ENCODE measurements at places on chromosomes 2 and 18.

GRCh38 chr2:72325592-72326422 lies 178.1 kb upstream of the CYP26B1 start:
- DNase-seq = no peak

GRCh38 chr2:224561234-224562005 lies 23.7 kb downstream of the CUL3 start:
- no peak for DNase-seq

GRCh38 chr2:202718614-202719013 lies 83.8 kb downstream of the FAM117B start:
- no peak for DNase-seq

DNA sequence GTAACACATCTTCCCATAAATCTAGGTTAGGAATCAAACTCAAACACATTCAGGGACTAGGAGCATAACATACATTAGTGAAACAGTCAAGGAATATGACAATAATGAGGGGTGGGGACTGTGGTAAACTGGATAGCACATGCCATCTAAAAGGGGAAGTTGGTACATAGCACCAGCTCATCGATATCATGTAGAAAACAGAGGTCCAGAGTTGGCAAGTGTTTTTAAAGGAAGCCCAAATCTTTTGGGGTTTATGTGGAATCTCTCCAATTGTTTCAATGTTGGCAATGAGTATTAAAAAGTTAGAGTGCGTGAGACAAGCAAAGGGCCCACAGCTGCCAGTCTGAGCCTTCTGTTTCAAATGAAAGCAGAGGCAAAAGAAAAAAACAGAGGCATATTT lies 24.4 kb downstream of the KLF7 start:
- DNase-seq = no peak

- DNase-seq = no peak
These were observed 849 bp upstream of the TMEM18 start for GRCh38 chr2:677959-678550.

GRCh38 chr18:62758591-62758990 lies 43.2 kb downstream of the PHLPP1 start:
- DNase-seq = no peak

DNA sequence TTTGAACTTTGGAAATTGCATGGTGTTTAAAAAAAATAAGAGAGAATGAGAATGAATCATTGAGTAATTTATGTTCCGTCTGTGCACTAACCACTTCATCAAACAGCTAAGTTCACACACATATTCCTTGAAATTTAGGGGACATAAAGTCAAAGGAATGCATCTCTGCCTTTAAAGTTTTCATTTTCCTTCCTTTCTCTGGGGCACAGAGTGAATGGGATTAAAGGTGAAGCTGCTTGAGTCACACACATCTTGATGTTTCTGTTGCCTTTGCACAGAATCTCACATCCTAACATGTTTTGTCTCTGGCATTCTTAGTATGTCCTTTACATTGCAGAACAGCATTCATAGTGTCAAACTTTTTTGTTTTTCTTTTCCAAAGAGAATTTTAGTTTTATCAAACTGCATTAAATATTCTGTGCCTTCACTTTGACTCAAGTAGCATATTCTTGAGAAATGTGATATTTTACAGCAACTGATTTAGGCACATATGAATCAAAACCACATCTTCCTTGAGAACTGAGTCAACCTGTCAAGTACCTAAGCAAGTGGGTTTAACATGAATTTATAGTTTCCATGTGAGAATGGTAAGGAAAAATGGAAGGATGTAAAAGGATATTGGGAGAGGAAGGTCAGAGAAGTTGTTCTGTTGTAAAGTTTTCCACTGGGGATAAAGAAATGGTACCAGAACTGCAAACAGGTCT lies 169.1 kb upstream of the THUMPD2 start:
- no peak for DNase-seq

DNA sequence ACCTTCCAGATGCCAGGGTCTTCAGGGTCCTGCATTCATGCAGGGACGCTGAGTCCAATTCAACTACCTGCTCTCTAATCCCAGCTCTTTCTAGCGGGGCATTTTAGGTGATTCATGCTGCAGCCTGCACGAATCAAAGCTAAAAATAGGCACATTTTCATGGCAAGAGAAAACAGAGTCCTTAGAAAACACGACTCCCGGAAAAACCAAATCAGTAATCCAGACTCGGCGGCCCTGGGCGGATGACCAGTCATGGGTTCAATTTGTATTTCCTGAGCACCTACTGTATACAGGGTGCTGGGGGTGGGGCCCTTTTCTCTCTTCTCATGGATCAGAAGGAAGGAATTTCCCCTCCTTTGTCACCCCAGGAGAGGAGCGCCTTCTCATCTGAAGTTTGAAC lies 64.4 kb downstream of the LONRF2 start:
- DNase-seq = no peak

DNA sequence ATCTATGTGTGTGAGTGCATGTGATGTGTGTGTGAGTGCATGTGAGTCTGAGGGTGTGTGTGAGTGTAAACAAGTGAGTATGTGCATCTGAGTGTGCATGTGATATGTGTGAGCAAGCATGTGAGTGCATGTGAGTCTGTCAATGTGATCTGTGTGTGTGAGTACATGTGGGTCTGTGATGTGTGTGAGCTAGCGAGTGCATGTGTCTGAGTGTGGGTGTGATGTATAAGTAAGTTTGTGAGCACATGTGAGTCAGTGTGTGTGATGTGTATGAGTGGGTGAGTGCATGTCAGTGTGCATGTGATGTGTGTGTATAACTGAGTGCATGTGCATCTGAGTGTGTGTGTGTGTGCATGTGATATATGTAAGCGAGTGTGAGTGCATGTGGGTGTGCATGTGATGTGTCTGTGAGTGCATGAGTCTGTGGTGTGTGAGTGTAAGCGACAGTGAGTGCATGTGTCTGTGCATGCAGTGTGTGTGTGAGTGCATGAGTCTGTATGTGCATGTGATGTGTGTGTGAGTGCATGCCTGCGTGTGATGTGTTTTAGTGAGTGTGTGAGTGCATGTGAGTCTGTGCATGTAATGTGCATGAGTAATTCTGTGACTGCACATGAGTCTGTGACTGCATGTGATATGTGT lies 44.1 kb downstream of the COPS8 start:
- no peak for DNase-seq

DNA sequence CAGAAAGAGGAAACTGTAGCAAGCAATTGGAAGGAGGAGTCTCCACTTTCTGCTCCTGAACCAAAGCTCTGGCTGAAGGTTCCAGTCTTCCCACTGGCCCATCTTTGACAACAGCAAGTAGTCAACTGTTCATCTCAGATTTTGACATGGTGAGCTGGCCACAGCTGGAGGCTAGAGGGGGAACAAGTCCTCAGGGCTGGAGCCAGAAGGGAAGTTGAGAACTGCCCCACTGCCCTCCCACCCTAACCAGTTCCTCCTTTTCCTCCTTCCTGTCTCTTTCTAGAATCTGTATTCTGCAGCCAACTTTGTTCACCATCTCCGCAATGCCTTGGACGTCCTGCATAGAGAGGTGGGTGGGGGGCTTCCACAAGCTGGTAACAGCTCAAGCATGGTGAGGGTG lies 105.8 kb downstream of the PLB1 start:
- no peak for DNase-seq

DNA sequence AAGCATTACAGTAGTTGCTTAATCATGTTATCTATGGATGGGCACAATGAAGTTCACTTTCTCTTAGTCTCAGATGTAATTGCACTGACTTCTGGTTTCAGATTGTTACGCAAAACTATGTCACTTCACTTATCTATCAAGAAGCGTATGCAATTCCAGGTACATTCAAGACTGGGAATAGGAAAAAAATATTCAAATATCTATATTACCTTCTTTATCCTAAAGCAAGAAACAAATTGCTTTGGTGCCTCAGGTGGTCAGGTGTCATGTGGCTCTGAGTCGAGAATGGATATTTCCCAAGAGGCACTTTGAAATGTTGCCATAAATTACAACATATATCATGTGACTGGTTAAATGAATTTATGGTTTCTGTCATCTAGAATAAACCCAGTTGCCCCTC lies 318.6 kb downstream of the SS18 start:
- DNase-seq = no peak

DNA sequence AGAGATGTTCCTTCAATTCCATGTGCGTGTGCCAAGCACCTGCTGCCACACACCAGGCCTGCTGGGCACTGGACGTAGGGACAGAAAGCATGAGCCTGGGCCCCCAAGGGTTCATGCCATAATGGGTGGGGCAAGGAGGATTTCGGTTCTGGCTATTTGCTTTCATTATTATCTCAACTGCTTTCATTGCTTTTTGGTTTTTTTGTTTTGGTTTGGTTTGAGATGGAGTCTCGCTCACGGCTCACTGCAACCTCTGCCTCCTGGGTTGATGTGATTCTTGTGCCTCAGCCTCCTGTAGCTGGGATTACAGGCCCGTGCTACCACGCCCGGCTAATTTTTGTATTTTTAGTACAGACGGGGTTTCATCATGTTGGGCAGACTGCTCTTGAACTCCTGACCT lies 57.2 kb downstream of the SF3B1 start:
- DNase-seq = no peak

- no peak for DNase-seq
These were observed 70.3 kb downstream of the SCN1A start for GRCh38 chr2:166057370-166058164.

GRCh38 chr18:79139206-79139605 lies 70.0 kb downstream of the ATP9B start:
- DNase-seq = no peak

- no peak for DNase-seq
These were observed 284.7 kb downstream of the CYP26B1 start for GRCh38 chr2:71862921-71863320.

DNA sequence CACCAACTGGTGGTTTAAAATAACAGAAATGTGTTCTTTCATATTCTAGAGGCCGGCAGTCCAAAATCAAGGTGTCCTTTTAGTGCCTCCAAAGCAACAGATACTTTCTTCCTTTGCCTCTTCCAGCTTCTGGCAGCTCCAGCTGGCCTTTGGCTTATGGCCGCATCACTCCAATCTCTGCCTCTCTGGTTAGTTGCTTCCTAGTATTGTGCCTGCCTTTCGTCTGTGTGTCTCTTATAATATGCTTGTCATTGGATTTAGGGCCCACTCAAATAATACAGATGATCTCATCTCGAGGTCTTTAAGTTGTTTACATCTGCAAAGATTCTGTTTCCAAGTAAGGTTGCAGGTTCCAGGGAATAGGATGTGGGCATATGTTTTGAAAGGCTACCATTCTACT lies 855.2 kb upstream of the ID2 start:
- no peak for DNase-seq

GRCh38 chr2:159066541-159067156 lies 98.2 kb downstream of the TANC1 start:
- no peak for DNase-seq

- no peak for DNase-seq
These were observed 494.8 kb downstream of the CMPK2 start for GRCh38 chr2:6370753-6371551.

DNA sequence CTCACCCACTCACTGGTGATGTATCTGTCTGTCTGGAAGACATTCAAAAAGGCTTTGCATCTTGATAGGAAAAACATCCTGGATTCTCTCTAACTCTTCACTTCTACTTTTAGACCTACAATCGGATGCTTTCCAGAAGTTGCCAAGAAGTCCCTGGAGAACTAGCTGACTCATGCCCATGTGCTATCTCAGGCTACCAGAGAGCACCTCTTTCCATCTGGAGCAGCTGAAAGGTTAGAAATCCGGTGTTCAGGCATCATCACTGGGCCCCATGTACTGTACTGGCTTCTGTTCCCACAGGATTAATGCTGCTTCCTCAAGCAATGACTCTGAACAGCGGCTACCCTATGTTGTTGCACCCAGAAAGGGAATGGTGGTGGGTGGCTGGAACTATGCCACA lies 259.0 kb downstream of the NBAS start:
- no peak for DNase-seq

DNA sequence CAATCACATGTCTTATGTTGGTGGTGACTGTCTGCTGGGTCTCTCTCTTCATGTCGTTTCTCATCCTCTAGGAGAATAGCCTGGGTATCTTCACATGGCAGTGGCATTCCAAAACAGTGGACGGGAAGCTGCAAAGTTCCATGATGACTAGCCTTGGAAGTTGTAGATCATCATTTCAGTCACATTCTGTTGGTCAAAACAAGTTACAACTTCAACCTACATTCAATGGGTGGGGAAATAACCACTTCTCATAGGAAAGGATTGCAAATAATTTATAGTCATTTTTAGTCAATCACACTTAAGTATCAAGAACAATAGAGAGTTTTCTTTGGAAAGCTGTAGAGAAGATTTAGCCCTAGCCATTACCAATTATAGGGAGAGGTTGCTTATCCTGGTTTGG lies 395.0 kb upstream of the CDH2 start:
- DNase-seq = no peak

GRCh38 chr2:149972066-149972465 lies 384.5 kb upstream of the MMADHC start:
- no peak for DNase-seq

DNA sequence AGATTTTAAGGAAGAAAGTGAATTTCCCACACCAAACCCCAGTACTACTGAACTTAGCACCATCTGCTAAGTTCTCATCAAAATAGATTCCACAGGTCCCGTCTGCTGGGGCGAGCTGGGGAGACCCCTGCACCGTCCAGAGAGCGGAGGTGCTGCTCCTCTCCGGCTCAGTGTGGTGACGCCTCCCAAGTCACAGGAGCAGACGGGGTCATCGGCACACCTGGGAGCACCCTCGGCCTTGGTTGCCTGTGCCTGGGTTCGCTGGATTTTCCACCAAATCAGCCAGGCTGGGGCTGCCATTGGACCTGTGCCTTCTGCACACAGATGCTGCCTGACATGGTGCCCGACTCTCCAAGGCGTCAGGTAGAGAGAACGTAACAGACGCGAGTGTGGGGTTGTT lies 141.3 kb downstream of the PXDN start:
- DNase-seq = no peak

DNA sequence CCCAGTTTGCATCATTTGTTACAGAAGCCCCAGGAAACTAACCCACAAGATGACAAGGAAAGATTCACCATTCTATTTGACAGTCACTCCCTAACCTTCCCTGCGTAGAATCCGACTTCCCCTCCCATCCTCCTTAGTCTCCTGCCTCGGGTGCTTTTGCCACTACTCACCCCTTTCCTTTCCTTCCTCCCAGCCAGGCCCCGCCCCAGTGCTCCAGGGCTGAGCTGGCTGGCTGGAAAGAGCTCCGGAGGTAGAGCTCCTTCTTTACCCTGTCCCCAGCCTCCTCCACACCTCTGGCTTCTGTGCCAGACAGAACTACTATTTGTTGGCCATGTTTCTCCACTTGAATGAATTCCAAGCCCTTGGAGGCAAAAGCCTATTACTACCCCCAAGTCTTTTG lies 317.6 kb upstream of the NCKAP5 start:
- no peak for DNase-seq

- no peak for DNase-seq
These were observed 219.9 kb downstream of the SH3RF3 start for GRCh38 chr2:109348671-109349502.

DNA sequence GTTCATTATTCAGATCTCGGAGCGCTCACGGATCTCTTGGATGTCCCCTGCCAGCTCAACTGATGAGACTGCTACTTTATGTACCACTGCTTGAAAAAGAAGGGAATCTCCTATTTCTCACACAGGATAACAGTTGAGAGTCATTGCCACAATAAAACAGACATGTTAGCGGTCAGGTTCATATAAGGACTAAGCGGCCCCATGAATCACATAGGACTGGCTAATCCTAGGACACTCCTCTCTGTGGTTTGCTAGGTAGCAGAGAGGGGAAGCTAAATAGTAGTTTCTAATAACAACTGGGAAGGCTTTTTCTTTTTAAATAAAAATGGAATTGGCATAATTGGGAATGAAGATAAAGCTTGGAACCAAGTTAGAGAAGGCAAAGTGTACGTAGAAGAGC lies 15.9 kb upstream of the TGFA start:
- DNase-seq = no peak

GRCh38 chr2:40741532-40741931 lies 289.6 kb upstream of the SLC8A1 start:
- no peak for DNase-seq

Data from activated T-cell treated with anti-CD3 and anti-CD28 coated beads for 24 hours (primary cell).